ENCODE measurements at places on chromosomes 2 and 18. TPM values are rescaled to one million over a fixed set of nuclear protein-coding genes. Genes with fewer than 3 reads are reported as not detected.

GRCh38 chr18:62556397-62556796 lies 33.6 kb downstream of the ZCCHC2 start:
- no peak for DNase-seq

- no peak for DNase-seq
Observed at GRCh38 chr18:24924066-24924716, 427.8 kb downstream of the ZNF521 start.

- no peak for DNase-seq
Observed at GRCh38 chr2:18123211-18123570, 244.7 kb downstream of the KCNS3 start.

GRCh38 chr2:29518010-29518409 lies 402.8 kb downstream of the CLIP4 start:
- no peak for DNase-seq

DNA sequence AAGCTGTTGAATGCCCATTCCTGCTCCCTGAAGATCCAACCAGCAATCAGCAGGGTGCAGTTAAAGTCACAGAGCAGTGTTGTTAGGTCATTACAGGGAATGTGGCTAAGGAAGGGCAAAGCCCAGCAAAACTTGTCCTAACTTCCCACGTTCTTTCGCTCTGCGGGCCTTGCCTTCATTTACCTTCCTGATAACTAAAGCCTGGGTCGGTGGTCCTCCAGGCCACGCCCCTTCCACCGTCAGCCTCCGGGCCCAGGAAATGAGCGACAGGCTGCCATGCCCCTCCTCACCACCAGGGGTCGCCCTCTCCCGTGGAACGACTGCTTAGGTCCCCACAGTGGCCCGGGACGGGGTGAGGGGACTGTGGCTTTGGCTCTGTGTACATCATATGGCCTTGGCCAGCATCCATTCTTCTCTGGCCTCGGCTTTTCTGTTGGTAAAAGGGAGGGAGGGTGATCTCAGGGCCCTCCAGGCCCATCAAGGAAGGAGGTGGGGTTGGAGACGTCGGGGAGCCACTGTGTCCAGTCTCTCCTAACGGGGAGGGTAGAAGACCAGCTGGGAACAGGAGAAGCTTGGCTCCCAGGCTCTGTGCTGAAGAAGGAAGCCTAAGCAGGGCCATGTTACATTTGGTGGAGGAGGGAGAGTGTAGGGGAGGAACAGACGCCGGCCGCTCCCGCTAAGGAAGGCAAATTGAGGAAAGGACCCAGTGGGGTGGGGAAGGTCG lies 2.2 kb downstream of the SH2D6 start:
- DNase-seq = peak; percentile 95

DNA sequence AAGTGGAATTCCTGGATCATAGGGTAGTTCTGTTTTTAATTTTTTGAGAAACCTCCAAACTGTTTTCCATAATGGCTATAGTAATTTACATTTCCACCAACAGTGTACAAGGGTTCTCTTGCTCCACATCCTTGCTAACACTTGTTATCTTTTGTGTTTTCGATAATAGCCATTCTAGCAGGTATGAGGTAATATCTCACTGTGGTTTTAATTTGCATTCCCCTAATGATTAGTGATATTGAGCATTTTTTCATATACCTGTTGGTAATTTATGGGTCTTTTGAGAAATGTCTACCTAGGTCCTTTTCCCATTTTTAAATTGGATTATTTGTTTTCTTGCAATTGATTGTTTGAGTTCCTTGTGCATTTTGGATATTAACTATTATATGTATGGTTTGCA lies 39.6 kb downstream of the DIS3L2 start:
- DNase-seq = no peak

GRCh38 chr2:37085731-37086147 lies 1.4 kb downstream of the GPATCH11 start:
- no peak for DNase-seq

DNA sequence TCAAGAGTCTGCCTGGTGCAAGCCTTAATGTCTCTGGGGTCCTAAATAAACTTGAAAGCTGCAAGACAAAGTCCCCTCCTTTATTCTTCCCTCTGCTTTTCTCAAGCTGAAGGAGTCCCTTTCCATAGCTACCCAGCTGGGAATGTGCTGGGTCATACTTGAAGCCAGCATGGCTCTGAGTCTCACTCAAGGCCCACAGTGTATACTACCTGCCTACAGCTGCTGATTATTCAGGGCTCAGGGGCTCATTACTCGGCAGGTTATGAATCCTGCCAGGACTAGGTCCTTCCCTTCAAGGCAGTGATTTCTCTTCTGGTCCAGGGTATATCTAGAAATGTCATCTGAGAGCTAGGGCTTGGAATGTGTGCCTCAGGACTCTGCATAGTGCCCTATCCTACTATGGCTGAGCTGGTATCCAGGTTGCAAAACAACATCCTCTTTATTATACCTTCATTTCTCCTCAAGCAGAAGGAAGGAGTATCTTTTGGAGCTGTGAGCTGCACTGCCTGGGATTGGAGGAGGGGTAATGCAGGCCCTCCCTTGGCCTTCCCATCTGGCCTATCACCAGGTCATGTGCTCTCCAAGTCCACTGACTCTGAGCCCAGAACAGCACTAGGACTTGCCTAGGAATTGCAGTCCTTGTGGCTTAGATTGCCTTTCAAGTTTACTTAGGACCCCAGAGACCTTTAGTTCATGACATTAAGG lies 22.3 kb downstream of the IL1RN start:
- DNase-seq = no peak

- DNase-seq = no peak
Observed at GRCh38 chr2:1170241-1170640, 219.6 kb downstream of the SNTG2 start.

DNA sequence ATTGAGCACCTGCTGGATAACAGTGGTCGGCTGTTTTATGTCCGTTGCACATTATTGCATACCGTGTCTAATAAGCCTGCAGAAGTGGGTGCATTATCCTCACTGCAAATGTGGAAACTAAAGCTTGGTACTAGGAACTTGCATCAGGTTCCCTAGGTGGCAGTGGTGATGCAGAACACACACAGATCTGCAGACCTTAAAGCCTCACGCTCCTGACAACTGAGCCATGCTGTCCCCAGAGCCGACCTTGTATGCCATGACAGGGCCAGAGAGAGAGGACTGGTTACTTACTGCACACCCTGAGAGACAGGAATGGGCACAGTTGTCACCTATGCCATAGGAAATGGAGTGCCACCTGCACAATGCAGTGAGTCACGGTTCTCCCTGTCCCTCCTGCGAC lies 151.8 kb downstream of the SH3RF3 start:
- no peak for DNase-seq

IL18R1 gene
- total RNA-seq = 4.9 TPM

SH2D6 gene
- total RNA-seq = 0.40 TPM

C2orf76 gene
- total RNA-seq = 17.6 TPM

CSRNP3 gene
- total RNA-seq = 8.3 TPM

IL1F10 gene
- not detected for total RNA-seq
